ENCODE measurements at places on chromosomes 2 and 18. TPM values are rescaled to one million over a fixed set of nuclear protein-coding genes. Genes with fewer than 3 reads are reported as not detected.

DNA sequence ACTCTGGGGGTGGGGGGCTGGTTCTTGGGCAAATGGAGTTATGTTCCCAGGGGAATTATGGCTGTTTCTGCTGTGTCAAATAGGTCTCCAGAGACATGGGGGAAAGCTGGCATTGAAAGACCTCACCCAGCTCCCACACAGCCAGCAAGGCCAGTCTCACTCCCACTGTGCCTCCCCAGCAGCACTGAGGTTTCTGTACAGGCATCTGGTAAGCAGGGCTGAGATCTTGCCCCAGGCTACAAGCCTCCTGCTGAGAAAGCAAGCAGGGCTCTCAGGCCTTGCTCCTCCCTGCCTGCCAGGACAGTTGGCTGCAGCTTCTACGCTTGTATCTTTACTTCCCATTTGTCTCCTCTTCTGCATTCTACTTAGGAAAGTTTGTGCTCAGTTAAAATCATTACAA lies 50.5 kb upstream of the FHOD3 start:
- H3K4me3 ChIP-seq: no peak overlapping the region
- DNase-seq: no peak
- H3K36me3 ChIP-seq: peaks cover 24% of the 10 kb centered on the region
- no peaks in the 10 kb centered on the region for H3K27me3 ChIP-seq

DNA sequence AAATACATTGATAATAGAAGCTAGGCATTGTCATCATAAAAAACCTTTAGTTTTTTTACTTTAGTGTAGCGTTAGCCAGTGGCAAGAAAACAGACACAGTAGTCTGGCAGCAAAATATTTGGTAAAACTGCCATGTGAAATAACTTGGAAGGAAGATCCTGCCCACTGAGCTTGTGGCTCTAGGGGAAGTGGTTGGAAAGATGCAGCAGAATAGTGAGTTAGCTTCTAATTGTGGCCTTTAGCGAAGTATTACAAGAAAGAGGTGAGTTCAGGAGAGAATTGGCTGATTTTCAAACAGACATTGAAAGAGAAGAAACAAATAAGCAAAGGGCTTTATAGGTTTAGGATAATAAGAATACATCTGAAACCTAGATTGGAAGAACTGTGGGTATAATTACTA lies 1887.8 kb upstream of the CELF4 start:
- no peak for DNase-seq
- no peaks in the 10 kb centered on the region for H3K27me3 ChIP-seq
- H3K4me3 ChIP-seq: peak overlapping the region; percentile 3

DNA sequence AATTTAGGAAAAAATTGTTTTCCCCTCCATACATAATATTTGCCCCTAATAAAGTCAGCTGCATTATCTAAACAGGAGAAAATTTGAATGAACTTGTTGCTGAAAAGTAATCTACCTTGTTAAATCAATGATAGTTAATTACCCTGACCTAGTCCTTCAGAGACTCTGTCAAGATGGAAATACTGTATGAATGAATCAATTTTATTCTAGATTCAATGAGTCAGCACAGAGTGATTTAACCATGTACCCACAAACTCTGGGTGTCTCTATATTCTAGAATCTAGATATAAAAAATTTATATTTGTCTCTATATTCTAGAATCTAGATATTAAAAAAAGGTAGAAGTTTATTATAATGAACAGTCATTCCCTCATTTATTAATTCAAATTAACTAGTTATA lies 36.2 kb downstream of the NDUFAF7 start:
- H3K27ac ChIP-seq: no peak overlapping the region
- H3K4me1 ChIP-seq: no peaks in the 10 kb centered on the region

- H3K27me3 ChIP-seq: no peaks in the 10 kb centered on the region
- no peak for DNase-seq
- no peaks in the 10 kb centered on the region for H3K36me3 ChIP-seq
These were observed 590.9 kb downstream of the IRS1 start for GRCh38 chr2:226208726-226209125.

Gene DNAJC10
- total RNA-seq: 178 TPM

- no peak for DNase-seq
- H3K27me3 ChIP-seq: no peaks in the 10 kb centered on the region
- H3K27ac ChIP-seq: no peak overlapping the region
- H3K4me3 ChIP-seq: no peak overlapping the region
These were observed 6.8 kb downstream of the PPP1CB start for GRCh38 chr2:28758459-28758858.

DNA sequence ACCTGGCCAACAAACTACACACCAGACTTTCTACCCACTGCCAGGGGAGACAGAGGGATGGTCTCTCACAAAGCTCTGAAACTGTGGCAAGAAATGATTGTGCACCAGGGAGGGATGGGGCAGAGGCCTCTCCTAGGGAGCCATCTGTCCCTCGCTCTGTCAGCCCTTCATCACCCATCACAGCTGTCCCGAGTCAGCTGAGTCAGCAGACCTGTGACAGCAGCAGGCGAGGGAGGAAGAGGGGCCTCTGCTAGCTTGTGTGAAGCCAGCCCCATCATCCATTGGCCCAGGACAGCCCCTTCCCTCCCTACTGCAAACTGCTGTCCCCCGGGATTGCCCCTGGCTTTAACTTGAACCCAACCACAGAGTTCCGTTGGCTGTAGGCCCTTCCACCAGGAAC lies 5.0 kb downstream of the SH2D6 start:
- H3K27me3 ChIP-seq: no peaks in the 10 kb centered on the region
- H3K4me1 ChIP-seq: peaks cover 37% of the 10 kb centered on the region
- H3K4me3 ChIP-seq: no peak overlapping the region

Gene MOGAT1
- total RNA-seq: 35.9 TPM

Gene SAG
- not detected for total RNA-seq

Gene SIX3
- not detected for total RNA-seq

GRCh38 chr18:29459972-29460371 lies 1283.0 kb upstream of the CDH2 start:
- no peak overlapping the region for H3K27ac ChIP-seq
- no peaks in the 10 kb centered on the region for H3K36me3 ChIP-seq
- no peaks in the 10 kb centered on the region for H3K27me3 ChIP-seq
- H3K4me1 ChIP-seq: no peaks in the 10 kb centered on the region

DNA sequence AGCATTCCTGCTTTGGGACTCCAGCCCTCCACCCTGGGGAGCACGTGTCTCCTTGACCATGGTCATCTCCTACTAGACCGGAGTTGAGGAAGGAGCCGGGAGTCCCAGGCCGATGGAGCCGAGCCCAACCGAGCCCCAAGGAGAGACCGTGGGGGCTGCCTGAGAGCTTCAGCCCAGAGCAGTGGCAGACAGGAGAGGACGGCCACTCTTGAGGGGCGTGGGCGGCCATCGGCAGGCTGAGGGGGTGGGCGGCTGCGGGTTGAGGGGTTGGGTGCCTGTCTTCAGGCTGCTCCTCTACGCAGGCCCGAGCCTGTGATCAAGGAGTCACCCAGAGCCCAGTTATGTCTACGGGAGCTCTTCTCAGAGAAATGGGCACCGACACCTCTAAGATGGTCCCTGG lies 158.7 kb downstream of the PXDN start:
- no peak for DNase-seq
- H3K4me1 ChIP-seq: peaks cover 7% of the 10 kb centered on the region
- no peaks in the 10 kb centered on the region for H3K36me3 ChIP-seq

- no peak overlapping the region for H3K27ac ChIP-seq
- no peaks in the 10 kb centered on the region for H3K36me3 ChIP-seq
- H3K4me1 ChIP-seq: no peaks in the 10 kb centered on the region
- no peak overlapping the region for H3K4me3 ChIP-seq
These were observed 338.0 kb downstream of the DCC start for GRCh38 chr18:52678034-52678433.

DNA sequence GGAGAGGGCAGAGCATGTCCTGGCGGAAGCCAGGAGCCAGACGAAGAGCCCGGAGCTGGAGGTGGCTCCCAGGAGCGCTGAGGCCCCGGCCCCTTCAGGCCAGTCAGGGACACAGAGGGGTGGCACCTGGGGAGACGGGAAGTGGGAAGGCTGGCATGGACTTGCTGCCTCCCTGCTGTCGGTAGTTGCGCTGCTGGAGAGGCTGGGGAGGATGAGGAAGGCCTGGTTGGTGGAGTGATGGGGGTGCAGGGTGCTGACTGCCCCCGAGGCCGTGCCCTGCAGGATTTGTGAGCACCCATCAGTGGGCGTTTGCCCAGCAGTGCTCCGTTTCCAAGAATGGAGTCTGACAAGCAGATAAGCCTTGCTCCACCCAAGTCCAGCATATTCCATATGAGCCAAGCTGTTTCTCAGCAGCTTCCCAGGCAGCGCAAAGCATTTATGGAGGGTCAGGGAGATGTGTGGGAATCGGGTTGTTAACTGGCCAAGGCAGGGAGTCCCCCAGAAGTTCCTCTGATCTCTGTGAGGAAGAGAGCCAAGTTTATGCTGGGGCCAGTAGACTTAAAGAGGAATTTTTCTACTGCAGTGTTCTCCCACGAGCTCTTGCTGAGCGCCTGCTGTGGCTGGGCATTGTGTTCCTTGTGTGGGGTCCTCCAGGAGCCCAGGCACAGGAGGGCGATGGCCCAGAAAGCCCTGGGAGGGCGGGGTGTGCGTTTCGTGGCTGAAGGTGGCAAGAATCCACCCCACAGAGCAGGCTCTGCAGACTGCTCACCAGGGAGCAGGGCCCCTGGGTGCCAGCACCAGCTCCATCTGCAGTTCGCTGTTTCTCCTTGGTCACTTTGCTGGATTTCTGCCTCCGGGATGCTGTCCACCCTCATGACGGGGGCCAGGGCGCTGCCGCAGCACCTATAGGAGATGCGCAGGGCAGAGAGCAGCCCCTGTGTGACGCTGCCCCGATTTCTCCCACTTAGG lies 250.2 kb downstream of the ALPK2 start:
- no peak overlapping the region for H3K4me3 ChIP-seq
- no peak for DNase-seq
- H3K27me3 ChIP-seq: no peaks in the 10 kb centered on the region
- H3K36me3 ChIP-seq: peaks cover 59% of the 10 kb centered on the region

Gene DOK6
- total RNA-seq: not detected

Gene IL37
- 2.0 TPM for total RNA-seq

DNA sequence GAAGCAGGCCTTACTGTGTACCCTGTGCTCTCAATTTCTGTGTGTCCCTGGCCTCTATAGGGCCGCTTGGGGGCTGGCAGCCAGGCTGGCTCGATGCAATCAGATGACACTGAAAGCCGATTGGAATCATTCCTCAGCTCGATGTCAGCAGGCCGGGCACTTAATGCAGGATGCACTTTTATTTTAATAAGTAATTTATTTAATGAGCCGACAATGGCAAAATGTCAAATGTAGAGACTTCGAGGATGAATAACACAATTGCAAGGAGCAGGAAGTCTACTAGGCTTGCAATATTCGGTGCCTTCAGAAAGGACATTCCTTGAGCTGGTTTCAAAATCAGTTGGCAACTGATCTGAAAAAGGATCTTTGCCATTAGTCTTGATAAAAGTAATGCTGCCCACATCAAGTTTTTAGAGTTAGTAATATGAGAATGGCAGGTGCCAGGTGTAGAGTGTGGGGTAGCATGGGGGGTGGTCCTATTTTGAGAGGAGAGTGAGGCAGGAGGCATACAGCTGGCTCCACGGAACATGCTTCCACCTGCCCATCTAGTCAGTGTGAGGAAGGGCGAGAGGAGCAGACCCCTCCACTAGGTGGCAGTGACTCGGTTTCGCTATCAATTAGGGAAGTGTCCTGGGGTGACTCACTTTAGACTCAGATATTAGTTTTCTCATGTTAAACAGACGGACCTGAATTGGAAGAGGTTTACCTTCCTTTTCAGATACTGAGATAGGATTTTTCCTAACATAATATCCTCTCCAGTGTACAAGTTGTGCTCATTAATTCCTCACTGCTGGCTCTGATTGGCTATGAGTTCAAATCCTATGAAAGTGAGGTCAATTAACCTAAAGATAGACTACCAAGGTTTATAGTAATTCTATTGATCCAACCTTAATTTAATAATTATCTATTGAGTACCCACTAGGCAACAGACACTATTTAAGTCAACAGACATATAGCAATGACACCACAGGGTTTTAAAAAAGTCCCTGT lies 80.9 kb downstream of the NABP1 start:
- no peaks in the 10 kb centered on the region for H3K27me3 ChIP-seq
- H3K4me1 ChIP-seq: no peaks in the 10 kb centered on the region
- H3K27ac ChIP-seq: peak overlapping the region; percentile 50
- H3K36me3 ChIP-seq: peaks cover 5% of the 10 kb centered on the region

GRCh38 chr2:20942646-20943125 lies 101.2 kb downstream of the APOB start:
- no peaks in the 10 kb centered on the region for H3K4me1 ChIP-seq
- no peaks in the 10 kb centered on the region for H3K36me3 ChIP-seq
- peaks cover 93% of the 10 kb centered on the region for H3K27me3 ChIP-seq
- DNase-seq: no peak
- no peak overlapping the region for H3K27ac ChIP-seq
- no peak overlapping the region for H3K4me3 ChIP-seq

GRCh38 chr2:76450024-76450475 lies 739.3 kb upstream of the GCFC2 start:
- H3K4me3 ChIP-seq: no peak overlapping the region
- no peaks in the 10 kb centered on the region for H3K36me3 ChIP-seq
- H3K27ac ChIP-seq: no peak overlapping the region
- no peaks in the 10 kb centered on the region for H3K4me1 ChIP-seq

Gene TBR1
- total RNA-seq: 0.07 TPM

DNA sequence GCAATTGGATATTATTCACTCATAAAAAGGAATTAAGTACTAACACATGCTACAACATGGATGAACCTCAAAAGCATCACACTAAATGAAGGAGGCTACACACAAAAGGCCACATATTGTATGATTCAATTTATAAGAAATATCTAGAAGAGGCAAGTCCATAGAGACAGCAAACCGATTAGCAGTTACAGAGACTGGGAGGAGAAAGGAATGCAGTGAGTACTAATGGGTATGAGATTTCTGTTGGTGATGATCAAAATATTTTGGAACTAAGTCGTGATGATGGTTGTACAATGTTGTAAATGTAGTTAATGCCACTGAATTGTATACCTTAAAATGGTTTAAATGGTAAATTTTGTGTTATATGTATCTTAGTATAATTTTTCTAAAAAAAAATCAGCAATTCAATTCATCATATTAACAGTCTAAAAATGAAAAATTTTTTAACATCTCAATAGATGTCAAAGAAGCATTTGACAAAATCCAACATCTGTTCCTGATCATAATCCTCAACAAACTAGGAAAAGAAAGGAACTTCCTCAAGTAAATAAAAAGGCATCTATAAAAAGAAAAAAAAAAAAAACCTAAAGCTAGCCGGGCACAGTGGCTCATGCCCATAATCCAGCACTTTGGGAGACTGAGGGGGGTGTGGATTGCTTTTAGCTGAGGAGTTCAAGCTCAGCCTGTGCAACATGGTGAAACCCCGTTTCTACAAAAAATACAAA lies 98.1 kb downstream of the TGIF1 start:
- H3K4me1 ChIP-seq: peaks cover 10% of the 10 kb centered on the region
- no peak overlapping the region for H3K27ac ChIP-seq
- H3K27me3 ChIP-seq: no peaks in the 10 kb centered on the region
- no peaks in the 10 kb centered on the region for H3K36me3 ChIP-seq

GRCh38 chr2:198055716-198056115 lies 251.3 kb downstream of the PLCL1 start:
- no peaks in the 10 kb centered on the region for H3K36me3 ChIP-seq
- H3K27ac ChIP-seq: no peak overlapping the region
- H3K4me1 ChIP-seq: no peaks in the 10 kb centered on the region

Gene TRMT61B
- total RNA-seq: 17.0 TPM

- DNase-seq: peak; percentile 63
- H3K36me3 ChIP-seq: peaks cover 15% of the 10 kb centered on the region
- H3K27me3 ChIP-seq: no peaks in the 10 kb centered on the region
- peaks cover 20% of the 10 kb centered on the region for H3K4me1 ChIP-seq
These were observed 30.3 kb upstream of the SLC30A6 start for GRCh38 chr2:32135409-32135808.
